ENCODE measurements at places on chromosomes 6 and 20.

GRCh38 chr20:44664131-44664530 lies 12.6 kb upstream of the ADA start:
- DNase-seq, result no peak

- DNase-seq, result peak; percentile 22
Observed at GRCh38 chr6:17703256-17703694, 3.5 kb downstream of the NUP153 start.

DNA sequence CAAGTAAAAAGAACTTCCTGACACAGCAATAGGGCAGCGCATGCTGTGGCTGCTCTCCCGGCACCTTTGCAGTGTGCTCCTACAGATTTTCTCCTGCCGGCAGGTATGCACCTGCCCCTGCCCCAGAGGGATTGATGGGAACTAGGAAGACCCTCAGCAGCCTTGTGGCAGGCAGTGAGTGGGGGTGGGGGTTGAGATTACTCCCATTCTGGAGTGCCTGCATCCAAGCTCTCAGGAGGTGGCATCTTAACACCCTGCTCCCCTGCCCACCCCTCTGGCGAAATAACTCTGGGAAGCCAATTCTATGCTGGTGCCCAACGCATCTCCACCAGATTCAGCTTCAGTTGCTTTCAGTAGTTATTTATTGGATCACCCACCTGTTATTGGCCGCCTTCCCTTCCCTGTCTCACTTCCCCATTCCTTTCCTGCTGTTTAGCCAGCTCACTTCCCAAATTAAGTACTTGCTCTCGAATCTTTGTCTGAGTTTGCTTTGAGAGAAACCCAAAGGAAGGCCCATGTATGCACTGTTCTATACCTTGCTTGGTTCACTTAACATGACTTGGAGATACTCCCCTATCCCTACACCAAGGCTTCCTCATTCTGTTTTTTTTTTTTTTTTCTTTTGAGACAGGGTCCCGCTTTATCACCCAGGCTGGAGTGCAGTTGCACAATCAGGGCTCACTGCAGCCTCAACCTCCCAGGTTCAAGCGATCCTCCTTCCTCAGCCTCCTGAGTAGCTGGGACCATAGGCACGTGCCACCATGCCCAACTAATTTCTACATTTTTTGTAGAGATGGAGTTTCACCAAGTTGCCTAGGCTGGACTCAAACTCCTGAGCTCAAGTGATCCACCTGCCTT lies 29.3 kb upstream of the SLC23A2 start:
- DNase-seq, result no peak

- peak; percentile 76 for DNase-seq
Observed at GRCh38 chr6:16770701-16771569, 9.7 kb upstream of the ATXN1 start.

GRCh38 chr6:127266892-127267645 lies 405 bp downstream of the RNF146 start:
- DNase-seq, result peak; percentile 59

GRCh38 chr20:57411406-57412283 lies 20.4 kb downstream of the RBM38 start:
- DNase-seq, result no peak

DNA sequence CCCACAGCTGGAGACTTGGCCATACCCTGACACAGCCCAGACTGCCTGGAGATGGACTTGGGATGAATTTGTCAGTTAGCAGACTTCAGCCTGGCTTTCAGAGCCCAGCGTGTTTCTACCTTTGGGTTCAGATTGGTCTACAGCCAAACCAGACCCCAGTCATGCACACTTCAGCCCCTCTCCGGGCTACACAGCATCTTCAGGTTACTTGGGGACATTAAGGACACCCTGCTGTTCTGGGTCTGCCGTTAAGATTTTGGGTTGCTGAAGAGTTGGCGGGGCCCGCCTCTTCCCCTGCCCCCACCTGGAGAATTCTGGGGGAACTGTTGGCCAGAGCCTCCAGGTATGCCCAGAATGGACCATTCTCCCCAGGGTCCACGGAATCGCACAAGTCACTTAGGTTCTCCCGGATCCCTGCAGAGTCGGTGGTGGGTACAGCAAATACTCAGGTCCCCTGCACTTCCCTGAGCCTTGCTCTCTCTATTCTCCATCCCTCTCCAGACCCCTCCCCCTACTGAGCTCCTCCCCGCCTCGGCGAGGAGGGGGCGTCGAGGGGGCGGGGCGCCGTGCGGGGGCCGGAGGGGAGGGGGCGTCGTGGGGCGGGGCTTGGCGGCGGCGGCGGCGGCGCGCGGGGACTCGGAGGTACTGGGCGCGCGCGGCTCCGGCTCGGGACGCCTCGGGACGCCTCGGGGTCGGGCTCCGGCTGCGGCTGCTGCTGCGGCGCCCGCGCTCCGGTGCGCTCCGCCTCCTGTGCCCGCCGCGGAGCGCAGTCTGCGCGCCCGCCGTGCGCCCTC lies at the start of gene PTK7:
Gene PTK7, plus strand, starts transcription at position 645 of the 794 bp plus-strand sequence. CDS start 175 bp downstream, outside the sequence.
- DNase-seq, result peak; percentile 46
